ENCODE measurements at places on chromosomes 7 and 10. TPM values are rescaled to one million over a fixed set of nuclear protein-coding genes. Genes with fewer than 3 reads are reported as not detected.

The AGR3 gene
- total RNA-seq, result not detected

The PIK3CG gene
- 42.9 TPM for total RNA-seq

The AEBP1 gene
- total RNA-seq, result 4.1 TPM

DNA sequence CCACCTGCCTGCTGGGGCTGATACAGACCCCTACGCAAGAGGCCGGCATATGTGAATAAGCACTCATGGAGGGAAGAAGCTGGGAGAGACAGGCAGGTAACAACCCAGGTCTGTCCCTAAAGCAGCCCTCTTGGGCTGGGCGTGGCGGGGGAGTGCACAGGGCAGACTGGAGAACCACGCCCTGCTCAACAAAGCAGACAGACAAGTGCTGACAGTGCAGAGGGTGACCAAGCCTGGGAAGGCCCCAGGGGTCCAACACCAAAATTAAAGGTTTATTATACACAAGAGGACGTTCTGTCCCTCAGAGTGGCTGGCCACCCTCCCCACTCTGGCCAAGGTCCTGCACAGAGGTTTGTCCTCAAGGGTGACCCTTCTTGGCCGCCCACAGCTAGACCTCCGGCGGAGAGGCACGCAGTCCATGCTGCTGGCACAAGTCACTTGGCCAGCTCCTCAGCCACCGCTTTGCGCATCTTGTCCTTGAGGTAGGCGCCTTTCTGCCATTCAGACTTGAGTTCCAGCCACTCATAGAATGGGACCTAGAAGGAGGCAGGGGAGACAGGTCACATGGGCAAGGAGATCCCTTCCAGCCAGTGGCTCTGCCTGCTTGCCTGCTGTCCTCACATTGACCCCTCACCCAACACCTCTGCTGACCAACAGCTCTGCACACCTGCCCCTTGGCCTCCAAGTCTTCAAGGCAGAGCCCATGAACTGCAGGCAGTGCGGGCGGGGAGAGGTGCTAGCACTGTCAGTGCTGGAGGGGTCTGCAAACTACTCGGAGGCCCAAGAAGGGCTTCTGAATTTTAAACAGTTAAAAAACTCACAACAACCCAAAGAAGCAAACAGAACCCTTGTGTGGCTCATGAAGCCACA, 11.4 kb upstream of the NACAD start:
- no peak for DNase-seq

- DNase-seq, result peak; percentile 26
These were observed at the start of gene NRCAM for GRCh38 chr7:108455998-108456677. Gene NRCAM, minus strand, starts transcription at chr7:108456436. Its CDS starts 216,372 bp downstream, at chr7:108240064.

DNA sequence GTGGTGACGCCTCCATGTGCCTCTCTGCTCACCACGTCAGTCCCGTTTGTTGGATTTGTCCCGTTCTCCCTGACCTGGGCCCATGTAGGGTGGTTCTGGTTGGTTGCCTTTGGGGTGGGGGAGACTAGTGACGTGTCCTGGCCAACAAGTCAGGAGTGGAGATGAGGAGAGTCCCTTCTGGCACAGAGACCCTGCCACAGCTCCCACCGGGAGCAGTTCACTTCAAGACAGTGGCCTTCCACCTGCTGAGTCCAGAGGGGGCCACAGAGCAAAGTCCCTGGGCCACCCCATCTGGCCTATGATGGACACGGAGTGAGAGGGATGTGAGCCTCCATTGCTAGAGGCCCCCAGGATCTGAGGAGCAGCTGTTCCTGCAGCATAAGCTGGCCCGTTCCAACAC, 405.6 kb downstream of the TCERG1L start:
- no peak for DNase-seq

- no peak for DNase-seq
These were observed 264.4 kb downstream of the ETV1 start for GRCh38 chr7:13724977-13725566.

DNA sequence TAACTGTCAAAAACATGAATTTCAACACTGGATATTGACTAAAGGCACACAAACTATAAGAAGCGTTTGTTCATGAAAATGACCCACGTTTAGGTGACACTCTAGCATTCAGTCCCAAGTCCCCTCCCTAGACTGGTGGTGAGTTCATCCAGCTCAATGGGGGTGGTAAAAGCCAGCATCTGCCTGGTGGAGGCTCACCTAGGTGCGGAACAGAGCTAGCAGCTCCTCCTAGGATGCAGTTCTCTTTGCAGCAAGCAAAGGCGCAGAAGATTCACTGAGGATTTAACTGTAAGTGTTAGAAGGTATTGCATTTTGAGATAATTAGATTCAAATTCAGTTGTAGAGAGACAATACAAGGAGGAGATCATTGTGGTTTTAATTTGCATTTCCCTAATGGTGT, 87.6 kb downstream of the VSTM2A start:
- DNase-seq, result no peak

- DNase-seq, result peak; percentile 10
These were observed 1004.9 kb downstream of the KCNMA1 start for GRCh38 chr10:76632767-76633051.

DNA sequence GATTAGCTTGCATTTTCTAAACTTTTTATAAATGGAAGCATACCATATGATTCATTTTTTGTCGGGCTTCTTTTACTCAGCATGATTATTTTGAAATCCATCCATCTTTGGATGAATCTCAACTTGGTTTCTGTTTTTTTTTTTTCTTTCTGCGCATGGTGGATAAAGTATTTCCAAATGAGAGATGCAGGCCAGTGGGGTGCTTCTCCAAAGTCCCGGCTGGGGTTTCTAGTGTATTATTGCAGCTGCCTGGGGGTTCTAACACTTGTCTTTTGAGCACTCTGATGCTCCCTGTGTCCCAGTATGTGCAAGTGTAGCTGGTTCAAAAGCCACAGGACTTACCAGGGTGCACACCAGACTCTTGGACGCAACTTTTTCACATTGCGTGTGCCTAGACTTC, 70.9 kb upstream of the LOXL4 start:
- no peak for DNase-seq

GRCh38 chr10:72328045-72328828, 26.5 kb downstream of the DNAJB12 start:
- DNase-seq, result no peak

DNA sequence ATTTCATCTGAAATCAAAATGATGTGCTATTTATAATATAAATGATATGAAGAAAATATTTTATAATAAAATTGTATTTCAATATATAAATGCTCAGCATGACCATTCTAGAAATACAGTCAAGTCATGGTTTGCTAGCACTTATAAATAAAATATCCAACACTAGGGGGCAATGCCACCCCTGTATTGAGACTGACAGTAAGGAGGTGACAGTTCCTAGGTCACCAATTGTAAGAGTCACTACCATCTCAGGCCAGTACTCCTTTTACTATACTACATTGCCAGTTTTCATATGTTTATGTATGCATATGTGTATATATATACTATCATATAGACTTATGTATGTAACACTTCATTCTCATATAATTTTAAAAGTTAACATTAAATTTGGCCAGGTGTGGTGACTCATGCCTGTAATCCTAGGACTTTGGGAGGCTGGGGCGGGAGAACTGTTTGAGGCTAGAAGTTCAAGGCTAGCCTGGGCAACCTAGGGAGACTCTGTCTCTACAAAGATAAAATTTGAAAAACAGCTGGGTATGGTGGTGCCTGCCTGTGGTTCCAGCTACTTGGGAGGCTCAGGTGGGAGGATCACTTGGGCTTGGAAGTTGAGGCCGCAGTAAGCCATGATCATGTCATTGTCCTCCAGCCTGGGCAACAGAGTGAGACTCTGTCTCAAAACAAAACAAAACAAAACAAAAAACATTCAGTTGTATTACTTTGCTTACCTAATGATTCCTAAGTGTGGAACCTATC, 2.4 kb upstream of the CNOT4 start:
- peak; percentile 59 for DNase-seq

DNA sequence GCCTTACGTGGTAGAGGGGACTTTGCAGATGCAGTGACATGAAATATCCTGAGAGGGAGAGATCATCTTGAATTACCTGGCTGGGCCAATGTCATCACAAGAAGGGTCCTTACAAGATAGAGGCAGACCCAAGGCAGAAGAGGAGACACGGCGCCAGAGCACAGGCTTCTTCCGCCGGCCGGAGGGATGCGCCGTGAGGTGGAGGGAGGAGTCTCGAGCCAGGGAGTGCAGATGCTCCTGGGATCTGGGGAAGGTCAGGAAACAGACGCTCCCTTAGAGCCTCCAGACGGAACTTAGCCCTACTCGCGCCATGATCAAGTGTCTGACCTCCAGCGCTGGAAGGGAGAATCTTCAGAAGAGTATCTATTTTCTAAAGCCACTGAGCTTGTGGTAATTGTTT, 304.8 kb downstream of the GLRX3 start:
- DNase-seq, result no peak

DNA sequence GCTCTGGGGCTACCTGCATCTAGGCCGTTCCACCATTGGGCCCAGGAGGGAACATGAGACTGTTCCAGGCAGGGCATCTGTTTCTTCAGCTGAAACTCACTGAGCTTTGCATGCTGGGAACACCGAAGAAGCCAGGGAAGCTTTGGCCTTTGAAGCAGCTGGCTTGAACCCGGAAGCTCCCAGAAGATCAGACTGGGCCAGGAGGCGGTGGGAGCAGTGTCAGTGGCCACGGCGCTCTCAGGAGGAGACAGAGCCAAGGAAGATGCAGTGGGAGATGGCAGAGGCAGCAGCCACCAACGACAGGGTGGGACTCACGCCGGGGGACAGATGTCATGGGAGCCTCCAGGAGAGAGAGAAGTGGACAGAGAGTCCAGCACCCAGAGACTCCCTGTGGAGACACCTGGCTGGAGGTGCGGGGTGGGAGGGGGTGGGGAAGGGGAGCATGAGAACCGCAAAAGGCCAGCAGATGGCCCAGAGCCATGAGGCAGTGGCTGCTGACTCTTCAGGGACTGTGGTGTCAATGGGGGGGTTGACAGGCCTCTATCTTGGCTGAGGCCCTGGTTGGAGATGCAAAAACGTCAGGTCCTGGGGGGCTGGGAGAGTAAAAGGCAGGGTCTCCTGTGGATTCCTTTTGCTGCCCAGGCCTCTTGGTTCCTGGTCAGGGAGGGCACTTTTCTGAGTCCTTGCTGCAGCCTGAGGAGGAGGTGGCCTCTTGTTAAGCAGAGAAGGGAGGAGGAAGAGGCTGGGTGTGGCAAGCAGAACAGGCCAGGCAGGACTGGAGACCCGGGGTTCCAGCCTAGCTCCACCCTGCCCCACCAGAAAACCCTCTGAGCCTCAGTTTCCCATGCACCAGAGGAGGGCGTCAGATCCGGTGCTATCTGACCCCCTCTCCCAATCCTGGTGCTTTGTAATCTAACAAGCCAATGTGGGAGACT, 6.3 kb upstream of the AQP1 start:
- DNase-seq, result no peak

DNA sequence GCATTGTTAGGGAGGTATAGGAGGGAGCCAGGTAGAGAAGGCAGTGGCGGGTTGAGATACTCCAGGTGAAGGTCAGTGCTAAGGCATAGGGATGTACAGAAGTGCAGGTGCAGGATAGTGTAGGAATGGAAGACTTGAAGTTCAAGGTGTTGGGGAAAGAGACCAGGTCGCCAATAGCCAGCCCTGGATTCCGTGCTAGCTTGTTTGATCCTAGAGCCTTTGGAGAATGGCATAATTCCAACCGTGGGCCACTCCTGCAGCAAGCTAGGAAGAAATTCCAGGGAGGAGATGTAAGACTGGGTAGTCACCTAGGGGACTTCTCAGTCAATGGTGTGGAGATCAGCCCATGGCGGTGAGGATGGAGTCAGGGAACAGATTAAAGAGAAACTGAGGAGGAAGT, 272.7 kb downstream of the RPS24 start:
- no peak for DNase-seq

Measured in activated CD4-positive, alpha-beta T cell treated with anti-CD3 and anti-CD28 coated beads, Interleukin-2, amount 10 ng/mL, durations not matched to agents 7 days and 5 days (primary cell).